ENCODE measurements at places on chromosomes 16 and 17. TPM values are rescaled to one million over a fixed set of nuclear protein-coding genes. Genes with fewer than 3 reads are reported as not detected.

DNA sequence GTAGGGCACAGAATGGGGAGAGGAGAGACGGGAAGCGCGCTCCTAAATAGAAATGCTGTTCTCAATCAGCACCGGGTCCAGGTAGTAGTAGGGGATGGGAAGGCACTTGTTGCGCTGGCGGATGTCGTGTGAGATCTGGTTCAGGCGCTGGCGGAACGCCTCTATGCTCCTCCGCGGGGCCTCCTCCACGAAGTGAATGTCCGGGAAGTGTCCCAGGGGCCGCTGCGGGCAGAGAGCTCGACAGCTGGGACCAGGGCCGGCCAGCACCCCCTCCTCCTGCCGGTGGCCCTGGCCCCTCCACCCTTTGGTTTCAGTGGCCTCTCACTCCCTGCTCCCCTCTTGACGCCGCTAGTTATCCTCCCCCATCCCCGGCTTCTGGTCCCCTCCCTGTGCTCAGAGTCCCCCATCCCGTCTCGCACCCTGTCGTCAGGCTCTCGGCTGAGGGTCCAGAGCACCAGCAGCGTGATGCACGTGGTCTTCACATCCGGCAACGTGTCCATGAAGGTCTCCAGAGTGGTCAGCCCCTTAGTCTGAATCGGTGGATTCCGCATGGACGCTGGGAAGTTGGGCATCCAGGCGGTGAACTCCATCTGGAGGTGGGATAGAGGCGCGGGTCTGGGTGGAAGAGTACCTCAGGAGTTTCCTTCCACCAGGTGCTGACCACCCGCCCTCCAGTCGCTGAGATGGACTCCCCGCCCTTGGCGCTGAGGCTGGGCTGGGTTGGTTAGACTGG is 14.6 kb downstream of the ALOX12B start:
- no peaks in the 10 kb centered on the region for H3K36me3 ChIP-seq
- DNase-seq, result no peak
- no peak overlapping the region for H3K4me3 ChIP-seq
- peaks cover 10% of the 10 kb centered on the region for H3K27me3 ChIP-seq

DNA sequence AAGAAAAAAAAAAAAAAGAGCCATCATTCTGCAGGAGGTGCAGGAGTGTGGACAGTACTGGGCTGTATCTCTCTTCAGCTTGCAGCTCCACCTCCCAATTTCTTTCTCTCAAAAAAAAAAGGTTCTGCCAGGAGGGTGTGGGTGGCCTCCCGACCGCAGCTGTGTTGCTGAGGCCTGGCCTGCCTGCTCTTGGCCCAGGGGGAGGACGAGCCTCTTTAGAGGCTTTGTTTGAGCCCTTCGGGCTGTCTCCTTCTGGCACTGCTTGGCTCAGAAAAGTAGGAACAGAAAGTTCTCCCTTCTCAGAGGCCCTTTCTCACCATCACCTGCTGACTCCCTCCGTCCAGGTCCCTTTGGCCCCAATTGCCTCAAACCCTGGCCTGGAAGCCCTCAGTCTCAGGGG is 22.2 kb upstream of the C17orf107 start:
- H3K4me3 ChIP-seq, result no peak overlapping the region
- no peaks in the 10 kb centered on the region for H3K4me1 ChIP-seq
- no peaks in the 10 kb centered on the region for H3K27me3 ChIP-seq
- H3K27ac ChIP-seq, result no peak overlapping the region

DNA sequence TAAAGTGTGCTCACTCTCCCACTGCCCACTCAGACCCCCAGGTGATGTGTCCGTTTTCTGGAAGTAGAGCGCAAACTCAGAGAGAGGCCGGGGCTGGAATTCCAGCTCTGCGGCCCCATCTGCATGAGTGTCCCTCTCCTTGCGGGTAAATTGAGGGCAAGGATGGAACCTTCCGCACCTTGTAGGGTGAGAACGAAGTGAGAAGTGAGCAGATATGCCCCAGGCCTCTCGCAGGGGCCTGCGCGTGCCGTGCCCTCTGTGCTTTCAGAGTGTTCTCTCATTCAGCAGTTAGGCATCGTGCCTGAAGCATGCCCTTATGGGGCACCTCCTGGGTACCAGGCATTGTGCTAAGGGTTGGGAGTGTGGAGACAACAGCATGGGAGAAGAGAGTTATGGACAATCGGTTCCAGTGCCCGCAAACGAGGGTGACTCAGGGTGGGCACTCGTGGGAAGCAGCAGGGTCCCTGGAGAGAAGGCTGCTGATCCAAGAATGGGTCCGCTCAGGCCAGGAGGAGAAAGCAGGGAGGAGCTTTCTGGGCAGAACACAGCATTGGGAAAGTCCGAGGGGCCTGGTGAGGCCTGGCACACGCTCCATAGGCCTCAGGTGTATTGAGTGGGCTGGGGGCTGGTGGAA is 23.8 kb downstream of the CMIP start:
- no peaks in the 10 kb centered on the region for H3K27me3 ChIP-seq
- no peak overlapping the region for H3K4me3 ChIP-seq
- DNase-seq, result no peak
- H3K27ac ChIP-seq, result no peak overlapping the region

GRCh38 chr17:77118251-77118928 is 22.4 kb upstream of the SEC14L1 start:
- H3K4me1 ChIP-seq, result peaks cover 7% of the 10 kb centered on the region
- H3K27ac ChIP-seq, result peak overlapping the region; percentile 51
- H3K36me3 ChIP-seq, result no peaks in the 10 kb centered on the region

DNA sequence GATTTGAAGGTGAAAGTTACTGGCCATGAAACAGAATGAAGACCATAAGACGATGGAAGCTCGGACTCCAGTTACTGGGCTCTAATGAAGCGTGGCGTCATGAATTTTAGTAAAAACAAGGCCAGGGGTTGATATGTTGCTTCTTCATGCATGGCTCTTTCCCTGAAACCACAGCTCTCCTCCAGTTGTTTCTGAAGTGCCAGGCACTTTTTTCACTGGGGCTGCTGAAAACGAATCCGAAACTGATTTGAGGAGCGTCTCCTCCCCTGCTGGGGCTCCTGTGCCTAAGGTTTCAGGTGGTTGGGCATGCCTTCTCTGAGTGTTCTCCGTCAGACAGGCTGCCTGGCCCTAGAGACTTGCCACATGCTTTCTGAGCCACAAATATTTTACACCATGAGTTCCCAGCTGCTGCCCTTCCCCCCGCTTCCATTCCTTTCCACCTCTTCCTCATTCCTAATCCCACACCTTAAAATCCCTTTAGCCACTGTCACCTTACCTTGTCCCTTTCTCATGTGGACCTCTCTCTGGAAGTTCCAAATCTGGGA is 3.7 kb upstream of the MYL4 start:
- peaks cover 18% of the 10 kb centered on the region for H3K4me1 ChIP-seq
- DNase-seq, result peak; percentile 82
- H3K27me3 ChIP-seq, result no peaks in the 10 kb centered on the region

GRCh38 chr16:31713945-31714902 is 159.4 kb upstream of the ZNF267 start:
- peak overlapping the region; percentile 85 for H3K27ac ChIP-seq
- no peak for DNase-seq
- H3K4me1 ChIP-seq, result peaks cover 29% of the 10 kb centered on the region
- H3K4me3 ChIP-seq, result peak overlapping the region; percentile 80
- no peaks in the 10 kb centered on the region for H3K27me3 ChIP-seq

- no peak for DNase-seq
- no peak overlapping the region for H3K27ac ChIP-seq
- H3K36me3 ChIP-seq, result no peaks in the 10 kb centered on the region
- no peaks in the 10 kb centered on the region for H3K4me1 ChIP-seq
- no peaks in the 10 kb centered on the region for H3K27me3 ChIP-seq
Measured at GRCh38 chr16:80689487-80689886, 114.9 kb downstream of the CDYL2 start.

GRCh38 chr16:81136390-81137335 is 40.5 kb upstream of the GCSH start:
- H3K4me1 ChIP-seq, result peaks cover 8% of the 10 kb centered on the region
- no peak overlapping the region for H3K4me3 ChIP-seq
- no peak for DNase-seq
- no peaks in the 10 kb centered on the region for H3K27me3 ChIP-seq

Gene GCGR
- not detected for total RNA-seq

Gene KCNAB3
- 2.7 TPM for total RNA-seq

Gene ABCC12
- total RNA-seq, result not detected

Data from vagina (tissue), 2 donors.